ENCODE measurements at places on chromosomes 3 and 15. TPM values are rescaled to one million over a fixed set of nuclear protein-coding genes. Genes with fewer than 3 reads are reported as not detected.

ZNF501 gene
- 0.04 TPM for total RNA-seq

IL12A gene
- 1.1 TPM for total RNA-seq

DNA sequence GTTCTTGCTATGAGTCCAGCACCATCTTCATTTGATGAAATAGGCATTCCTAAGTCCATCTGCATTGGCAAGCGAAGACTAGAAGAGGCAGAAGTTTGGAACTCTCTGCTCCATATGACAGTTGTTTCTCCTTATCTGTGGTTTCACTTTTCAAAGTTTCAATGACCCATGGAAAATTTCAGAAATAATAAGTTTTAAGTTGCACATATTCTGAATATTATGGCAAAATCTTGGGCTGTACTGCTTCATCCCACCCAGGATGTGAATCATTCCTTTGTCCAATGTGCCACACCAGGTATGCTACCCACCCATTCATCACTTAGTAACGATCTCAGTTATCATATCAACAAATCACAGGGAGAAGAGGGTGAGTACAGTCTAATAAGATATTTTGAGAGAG is 647.9 kb downstream of the GRM7 start:
- DNase-seq: no peak

DNA sequence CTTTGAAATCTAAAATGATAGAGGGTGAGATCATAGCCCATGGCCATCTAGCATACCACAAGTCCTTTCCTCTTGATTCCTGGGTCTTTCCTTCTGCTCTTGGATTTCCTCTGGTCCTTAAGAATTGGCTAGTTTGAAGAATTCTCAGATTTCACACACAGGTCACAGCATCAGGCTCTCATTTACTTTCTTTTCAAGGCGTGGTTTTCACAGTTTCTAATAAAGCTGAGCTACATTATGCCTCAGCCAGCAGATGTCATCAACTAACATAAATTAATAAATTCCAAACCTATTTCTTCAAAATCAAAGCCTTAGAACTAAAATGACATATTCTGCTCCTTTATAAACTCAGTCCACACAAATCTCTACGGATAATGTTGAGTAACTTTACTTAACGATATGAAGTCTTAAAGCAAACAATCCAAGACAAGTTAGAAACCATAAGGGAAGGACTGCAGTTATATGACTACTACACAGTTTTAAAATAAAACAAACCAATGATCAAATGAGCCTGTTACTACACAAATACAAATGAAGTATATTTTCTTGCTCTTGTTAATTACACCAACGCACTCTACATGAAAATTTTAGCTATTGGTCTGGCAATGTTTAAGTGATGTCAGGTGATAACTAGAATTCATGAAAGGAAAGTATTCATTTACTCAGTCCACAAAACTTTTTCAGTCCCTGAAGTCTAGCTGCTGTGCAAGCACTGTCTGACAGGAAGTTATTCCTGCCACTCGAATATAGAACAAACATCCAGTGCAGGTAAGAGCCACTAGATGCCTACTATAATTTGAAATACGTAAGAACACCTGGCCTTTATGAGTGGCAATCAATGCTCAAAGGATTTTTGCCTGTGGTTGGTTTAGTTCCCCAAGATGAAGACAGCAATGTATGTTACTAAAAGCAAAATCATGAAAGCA is 9.2 kb downstream of the CCDC14 start:
- no peak for DNase-seq

DNA sequence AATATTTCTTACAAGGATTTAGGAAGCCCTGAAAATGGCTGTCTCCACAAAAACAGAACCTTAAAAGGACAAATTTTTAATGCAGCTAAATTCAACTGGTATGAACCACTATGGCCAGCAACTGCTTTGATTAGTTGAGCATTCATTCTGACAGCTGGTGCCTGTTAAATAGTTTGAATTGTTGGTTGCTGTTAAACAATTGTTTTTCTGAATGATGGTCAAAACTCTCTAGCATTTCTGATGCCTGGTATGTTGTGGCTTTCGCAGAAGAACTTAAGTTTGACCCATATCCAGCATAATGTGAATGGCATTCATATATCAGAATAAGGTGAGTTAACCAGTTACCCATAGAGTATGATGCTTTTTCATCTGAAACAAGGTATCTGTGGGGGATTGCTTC is 138.4 kb downstream of the MEIS2 start:
- DNase-seq: no peak

GRCh38 chr3:24483873-24484272 is 10.8 kb downstream of the THRB start:
- DNase-seq: no peak

Measured in H7 (cell line).